ENCODE measurements at places on chromosomes 7 and 10.
A peak's percentile ranks its signal among the peaks of the same experiment; 100 is the strongest.

GRCh38 chr10:110655320-110655719 is 11.2 kb downstream of the RBM20 start:
- no peak for DNase-seq

GRCh38 chr10:85262992-85263391 is 934.6 kb downstream of the CCSER2 start:
- no peak for DNase-seq

DNA sequence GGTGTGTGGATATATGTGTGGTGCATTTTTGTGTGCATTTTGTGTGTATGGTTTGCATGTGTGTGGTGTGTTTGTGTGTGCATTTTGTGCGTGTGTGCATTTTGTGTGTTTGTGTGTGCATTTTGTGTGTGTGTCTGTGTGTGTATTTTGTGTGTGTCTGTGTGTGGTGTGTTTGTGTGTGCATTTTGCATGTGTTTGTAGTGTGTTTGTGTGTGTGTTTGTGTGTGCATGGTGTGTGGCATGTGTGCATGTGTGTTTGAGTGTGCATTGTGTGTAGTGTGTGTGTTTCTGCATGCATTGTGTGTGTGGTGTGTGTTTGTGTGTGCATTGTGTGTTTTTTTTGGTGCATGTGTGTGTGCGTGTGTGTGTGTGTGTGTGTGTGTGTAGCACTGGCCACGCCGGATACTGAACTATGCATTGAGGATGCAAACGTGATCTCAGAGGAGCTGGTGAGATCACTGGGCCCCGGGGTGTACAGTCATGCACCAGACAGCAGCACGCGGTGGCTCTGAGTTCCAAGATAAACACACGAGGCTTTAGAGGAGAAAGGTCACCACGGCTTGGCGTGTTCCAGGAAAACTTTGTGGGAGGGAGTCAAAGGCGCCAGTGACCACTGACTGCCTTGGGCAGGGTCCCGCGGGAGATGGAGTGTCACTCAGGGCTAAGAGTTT is 106.6 kb upstream of the SHH start:
- peak; percentile 37 for DNase-seq

DNA sequence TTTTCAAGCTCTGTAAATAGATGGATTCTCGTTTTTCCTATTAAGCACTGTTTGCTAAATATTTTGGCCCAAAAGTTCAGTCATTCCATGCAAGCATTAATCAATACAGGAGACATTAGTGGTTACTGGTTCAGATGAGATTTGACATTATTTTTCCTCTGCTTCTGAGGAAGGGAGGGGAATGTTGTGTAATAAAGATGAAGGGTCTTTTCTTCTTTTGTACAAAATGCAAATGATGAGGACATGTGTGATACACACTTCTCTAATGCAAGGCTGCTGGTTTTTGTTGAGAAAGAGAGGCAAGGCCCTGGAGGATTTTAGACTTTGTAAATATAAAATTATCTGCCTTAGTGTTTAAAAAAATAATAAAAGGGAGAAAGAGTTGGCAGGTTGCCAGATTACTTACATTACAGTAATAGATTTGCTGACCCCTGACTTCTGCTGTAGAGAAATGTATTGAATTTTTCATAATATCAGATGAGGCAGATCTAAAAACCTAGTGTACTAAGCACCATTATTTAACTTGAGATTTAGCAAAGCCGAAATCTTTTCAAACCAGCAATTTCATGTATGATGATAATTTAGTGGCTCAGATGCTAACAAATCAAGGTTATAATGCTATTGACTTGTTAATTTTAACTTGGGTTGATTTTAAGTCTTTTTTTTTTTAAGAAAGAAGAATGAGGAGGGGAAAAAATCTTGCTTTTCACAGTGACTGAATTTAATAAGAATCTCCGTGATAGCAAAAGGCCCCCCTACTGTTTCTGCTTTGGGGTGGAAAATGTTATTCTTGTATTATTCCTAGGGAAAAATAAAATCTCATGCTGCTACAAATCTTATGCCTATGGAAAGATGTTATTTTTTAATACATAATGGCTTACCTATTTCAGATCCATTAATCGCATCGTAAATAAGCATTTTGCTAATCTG is 180.1 kb downstream of the ARID5B start:
- no peak for DNase-seq

DNA sequence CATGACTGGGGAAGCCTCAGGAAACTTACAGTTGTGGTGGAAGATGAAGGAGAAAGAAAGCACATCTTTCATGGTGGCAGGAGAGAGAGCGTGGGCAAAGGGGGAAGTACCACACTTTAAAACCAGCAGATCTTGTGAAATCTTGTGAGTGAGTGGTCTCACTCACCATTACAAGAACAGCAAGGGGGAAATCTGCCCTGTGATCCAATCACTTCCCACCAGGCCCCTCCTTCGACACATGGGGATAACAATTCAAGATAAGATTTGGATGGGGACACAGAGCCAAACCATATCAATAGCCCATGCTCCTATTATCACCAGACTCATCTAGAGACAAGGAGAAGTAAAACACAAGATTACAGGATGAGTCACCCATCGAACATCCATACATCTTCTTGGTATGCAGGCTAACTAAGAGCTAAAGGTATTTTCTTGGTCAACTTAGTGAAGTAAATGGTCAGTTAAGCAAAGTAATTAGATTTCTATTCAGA is 55.3 kb upstream of the YAE1 start:
- no peak for DNase-seq

DNA sequence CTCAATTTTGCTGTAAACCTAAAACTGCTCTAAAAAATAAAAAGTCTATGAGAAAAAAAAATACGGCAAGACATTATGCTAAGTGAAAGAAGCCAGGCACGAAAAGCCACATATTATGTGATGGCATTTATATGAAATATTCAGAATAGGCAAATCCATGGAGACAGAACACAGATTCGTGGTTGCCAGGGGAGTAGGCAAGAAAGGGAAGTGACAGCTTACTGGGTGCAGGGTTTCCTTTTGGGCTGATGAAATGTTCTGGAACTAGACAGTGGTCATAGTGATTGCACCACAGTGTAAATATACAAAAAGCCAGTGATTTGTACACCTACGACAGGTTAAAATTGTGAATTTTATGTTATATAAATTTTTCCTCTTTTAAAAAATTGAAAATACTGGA is 41.3 kb upstream of the GLI3 start:
- DNase-seq, result no peak

- no peak for DNase-seq
These were observed 918.4 kb downstream of the SORCS3 start for GRCh38 chr10:105559333-105560097.

DNA sequence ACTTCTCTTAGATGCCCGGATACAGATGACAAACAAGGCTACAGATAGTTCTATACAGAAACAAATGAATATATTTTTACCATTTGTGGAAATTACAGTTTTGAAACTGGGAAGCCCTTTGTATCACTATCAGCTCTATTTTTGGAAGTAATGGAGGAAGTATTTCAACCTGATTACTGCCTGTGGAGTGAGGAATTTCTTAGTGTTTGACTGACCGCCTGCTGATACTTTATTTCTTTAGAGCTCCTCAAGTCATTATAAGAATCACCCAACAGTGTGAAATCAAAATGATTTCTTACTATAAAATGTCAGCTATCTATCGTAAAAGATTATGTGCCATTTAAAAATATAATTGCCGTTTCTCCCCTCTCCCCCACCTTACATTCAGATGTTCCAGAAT is 290.9 kb downstream of the SDK1 start:
- no peak for DNase-seq

DNA sequence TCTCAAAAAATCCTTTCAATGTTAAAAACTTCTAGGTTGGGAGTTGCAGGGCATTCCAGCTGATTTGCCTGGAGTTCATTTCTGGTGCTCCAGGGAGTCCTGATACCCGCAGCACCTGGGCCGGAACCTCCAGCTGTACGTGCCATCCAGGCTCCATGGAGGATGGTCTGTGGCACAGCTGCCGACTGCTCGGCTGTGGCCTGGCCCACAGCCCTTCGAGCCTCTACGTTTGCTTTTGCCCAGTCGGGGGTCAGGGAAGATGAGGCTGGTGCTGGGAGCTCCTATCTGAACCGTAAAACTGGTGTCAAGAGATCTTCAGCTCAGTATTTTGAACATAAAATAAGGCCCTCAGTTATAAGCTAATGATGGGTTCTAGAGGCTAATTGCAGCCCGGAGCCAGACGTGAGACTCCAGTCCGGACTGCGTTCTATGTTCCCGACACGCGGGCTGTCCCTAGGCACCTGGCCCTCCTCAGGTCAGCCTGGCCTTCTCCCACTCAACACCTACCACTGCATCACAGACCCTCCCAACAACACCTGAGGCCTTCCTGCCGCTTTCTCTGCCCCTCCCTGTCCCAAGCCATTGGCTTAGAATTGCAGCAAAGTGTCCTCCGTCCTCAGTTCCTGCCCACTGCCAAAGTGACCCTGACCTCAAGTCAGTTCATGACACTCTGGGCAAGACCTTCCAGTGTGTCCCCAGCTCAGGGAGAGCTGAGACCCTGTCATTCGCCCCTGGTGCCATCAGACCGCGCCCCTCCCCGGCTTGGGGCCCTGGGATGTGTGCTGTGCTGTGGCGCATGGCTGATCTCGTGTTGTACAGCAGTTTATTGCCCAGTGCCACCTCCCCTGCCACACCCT is 64.2 kb upstream of the DNAJB6 start:
- no peak for DNase-seq

DNA sequence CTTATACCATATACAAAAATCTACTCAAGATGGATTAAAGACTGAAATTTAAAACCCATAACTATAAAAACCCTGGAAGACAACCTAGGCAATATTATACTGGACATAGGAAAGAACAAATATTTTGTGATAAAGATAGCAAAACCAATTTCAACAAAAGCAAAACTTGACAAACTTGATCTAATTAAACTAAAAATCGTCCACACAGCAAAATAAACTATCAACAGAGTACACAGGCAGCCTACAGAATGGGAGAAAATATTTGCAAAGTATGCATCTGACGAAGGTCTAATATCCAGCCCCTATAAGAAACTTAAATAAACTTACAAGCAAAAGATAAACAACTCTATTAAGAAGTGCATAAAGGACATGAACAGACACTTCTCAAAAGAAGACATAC is 240.1 kb downstream of the HGF start:
- DNase-seq, result no peak

GRCh38 chr7:70539205-70539604 is 592.7 kb upstream of the GALNT17 start:
- no peak for DNase-seq

GRCh38 chr10:117677239-117677638 is 134.7 kb downstream of the EMX2 start:
- DNase-seq, result no peak

DNA sequence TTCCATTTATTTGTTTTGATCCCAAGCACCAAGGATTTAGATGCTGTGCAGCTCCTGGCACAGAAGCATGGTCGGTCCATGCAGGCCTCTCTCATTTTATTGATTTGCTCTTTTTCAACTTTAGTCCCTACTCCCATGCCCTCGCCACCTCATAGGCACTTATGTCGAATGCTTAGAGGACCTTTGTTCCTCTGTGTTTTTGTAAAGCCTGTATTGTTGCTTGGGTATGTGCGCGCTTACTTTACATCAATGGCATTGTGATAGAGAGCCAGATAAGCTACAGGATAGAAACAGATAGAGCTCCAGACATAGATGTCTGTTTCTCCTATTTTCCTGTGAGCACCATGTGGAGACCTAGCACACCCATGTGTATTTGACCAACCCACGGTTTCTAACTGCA is 225.0 kb downstream of the PAXIP1 start:
- no peak for DNase-seq

DNA sequence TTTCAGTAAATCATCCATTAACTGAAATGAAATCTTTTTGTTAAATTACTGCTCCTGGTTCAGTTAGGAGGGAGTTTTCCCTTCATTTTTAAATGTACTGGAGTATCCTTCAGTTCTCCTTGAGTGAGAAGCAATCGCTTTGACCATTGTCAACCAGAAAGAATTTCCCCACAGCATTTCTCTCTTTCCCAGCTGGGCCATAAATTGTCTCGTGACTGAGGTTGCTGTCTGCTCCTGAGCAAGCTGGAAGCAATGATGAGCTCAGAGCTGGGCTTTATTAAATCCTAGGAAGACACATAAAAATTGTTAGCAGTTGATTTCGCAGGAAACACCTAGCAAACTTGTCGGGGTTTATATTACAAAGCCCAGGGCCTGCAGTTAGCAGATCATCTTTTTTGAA is 102.0 kb upstream of the INSYN2A start:
- no peak for DNase-seq

- DNase-seq, result no peak
These were observed 81.7 kb downstream of the GPR85 start for GRCh38 chr7:113004726-113005454.

DNA sequence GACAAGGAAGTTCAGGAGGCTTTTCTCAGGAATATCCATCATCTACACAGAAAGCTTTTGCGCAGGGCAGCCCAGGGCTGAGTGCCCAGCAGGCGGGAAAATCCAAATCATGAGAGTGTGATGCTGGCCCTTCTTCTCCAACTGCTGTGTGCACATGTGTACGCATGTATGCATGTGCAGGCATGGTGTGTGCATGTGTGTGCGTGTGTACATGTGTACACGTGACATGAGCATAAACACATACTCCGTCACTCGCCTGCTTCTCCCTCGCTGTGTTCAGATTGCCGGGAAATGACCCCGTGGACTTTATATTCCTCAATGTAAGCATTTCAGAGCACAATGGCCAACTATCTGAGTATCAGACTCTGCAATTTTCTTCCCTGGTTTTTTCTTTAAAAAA is 85.1 kb downstream of the PRPF18 start:
- DNase-seq, result no peak

All from SJSA1 (cell line).